ENCODE measurements at places on chromosomes 1 and 21.
A peak's percentile ranks its signal among the peaks of the same experiment; 100 is the strongest.

GRCh38 chr1:162902416-162902815, 41.4 kb upstream of the CCDC190 start:
- DNase-seq, result no peak

- peak; percentile 95 for DNase-seq
Measured at GRCh38 chr1:205284420-205285144, 37.0 kb downstream of the NUAK2 start.

DNA sequence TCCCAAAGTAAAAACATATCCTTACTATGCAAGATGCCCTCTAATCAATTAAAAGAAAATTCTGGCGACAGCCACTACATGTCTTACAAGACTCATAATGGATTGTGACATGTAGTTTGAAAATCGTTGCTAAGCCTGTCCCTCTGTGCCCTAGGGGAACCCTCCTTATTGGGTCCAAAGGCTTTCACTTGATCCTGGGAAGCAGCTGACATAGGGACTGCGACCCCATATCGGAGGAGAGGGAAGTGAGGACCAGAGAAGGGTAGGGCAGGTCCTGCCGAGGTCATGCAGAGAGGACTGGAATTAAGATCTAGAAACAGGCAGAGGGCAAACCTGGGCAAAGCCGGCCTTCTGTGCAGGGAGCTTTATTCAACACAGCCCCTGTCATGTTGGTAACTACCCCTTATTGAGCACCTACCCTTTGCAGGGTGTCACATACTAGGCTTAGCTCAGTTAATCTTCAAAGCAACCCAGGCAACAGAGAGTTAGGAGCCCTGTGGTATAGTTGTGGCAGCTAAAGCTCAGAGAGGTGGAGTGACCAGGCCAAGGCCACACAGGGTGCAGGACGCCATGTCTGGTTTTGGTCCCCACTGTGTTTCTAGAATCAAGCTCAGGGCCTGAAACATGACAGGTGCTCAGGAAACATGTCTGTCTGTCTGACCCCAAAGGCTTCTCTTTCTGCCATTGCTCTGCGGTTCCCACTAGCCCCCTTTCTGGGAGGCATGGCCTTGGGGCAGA, 18.4 kb upstream of the IFNLR1 start:
- DNase-seq, result no peak

- no peak for DNase-seq
Measured at GRCh38 chr21:37771181-37771580, 145.1 kb downstream of the KCNJ6 start.

GRCh38 chr21:42037516-42037915, 27.4 kb upstream of the ZBTB21 start:
- no peak for DNase-seq

DNA sequence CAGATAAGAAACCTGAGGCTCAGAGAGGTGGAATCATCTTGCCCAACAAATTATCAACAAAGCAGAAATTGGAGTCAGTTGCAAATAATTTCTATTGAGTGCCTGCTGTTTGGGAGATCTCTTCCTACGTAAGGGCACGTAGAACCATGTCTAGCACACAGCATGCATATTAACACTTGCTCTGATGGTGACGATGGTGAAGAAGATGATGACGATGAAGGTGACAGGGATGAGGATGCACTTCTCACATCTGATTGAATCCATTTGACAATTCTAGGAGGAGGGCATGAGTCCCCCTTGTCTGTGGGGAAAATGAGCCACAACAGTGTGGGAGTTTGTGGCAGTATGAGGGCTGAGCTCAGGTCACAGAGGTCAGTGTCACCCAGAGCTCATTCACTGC, 183.6 kb downstream of the HIVEP3 start:
- no peak for DNase-seq

GRCh38 chr1:114390960-114391359, 120.0 kb downstream of the TRIM33 start:
- DNase-seq, result no peak

DNA sequence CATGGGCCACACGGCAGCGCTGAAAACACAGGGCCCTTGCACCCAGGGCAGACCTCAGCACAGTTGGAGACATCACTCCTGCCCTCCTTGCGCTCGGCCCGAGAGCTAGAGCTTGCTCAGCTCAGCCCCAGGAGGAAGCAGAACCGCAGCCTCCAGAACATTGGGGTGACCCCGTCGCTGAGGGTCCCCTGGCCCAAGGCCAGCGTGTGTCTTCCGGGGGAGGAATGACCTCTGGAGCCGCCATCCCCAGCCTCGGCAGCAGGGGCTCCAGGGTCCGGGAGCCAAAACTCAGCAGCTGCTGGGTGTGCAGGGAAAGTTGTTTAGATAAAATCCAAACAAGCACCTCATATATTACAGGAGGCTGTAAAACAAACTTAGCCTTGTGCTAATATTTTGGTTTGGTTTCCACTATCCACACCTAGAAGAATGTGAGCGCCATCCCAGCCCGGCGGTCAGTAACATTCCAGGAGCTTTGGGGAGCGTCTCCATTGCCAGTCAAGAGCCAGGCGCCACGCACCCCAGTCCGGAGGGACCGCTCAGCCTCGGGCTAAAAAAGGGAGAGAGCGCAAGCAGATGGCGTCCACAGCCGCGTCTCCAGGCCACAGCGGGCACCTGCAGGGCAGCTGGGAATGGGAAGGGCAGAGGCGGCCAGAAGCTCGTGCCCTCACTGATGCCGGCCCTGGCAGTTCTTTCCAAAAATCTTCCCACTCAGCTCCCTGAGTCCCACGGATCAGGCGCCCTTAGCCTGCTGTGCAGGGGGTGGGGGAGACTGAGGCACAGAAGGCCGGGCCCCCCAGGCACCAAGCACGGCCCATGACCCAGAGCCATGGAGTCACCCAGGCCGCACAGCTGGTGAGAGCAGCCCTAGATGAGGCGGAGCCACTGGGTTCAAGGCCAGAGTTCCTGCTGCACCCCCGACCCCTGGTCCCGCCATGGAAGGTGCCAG, 52.0 kb downstream of the SLX9 start:
- no peak for DNase-seq

DNA sequence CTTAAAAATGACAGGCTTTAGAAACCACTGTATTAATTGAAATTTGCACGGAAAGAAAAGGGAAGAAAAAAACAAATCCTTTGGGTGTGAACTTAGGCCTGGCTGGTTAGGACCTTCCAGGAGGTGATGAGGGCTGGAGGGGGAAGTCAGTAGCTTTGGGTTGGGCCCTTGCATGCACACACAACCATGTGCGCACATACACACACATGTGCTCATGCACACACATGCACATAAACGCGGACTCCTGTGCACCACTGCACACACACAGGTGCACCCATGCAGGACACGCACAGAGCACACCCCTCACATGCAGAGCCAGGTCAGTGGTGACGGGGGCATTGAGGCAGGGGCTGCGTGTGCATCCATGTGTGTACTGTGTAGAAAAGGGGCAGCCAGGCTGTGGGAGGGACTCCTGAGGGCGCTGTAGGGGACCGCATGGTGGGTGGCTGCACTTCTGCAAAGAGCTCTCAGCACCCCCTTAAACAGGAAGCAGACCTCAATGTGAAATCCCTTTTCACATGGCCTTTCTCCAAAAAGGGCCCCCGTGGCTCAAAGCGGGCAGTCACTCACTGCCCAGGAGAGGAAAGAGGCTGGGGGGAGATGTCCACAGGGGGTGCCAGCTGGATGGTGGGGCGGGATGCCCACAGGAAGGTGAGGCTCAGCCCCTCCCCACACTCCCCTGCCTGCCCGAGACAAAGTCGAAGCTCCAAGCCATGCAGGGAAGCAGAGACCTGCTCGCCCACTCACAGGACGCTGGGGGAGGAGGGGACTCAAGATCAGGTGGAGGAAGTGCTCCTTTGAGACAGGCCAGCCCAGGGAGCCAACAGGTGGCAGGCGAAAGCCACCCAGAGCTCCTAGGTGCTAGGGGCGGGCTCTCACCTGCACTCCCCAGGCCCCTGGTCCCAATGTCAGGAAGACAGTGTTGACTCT, 95.2 kb downstream of the ITPKB start:
- DNase-seq, result no peak

DNA sequence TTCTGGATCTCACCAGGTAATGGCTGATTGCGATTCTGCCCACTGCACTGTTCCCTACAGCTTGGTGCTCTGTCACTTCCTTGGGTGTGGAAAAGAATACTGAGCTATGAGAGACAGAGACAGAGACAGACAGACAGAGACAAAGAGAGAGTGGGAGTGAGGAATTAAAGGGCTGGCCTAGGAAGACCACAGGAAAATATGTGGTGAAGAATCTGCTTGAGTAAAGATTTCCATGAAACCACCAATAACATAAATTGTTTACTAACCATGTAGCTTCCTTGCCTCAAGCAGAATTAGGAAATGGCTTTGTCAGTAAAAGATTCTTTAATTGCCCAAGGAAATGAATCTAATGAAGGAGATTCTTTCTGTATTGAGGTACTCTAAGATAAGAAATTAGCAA, 54.4 kb downstream of the MPZL1 start:
- DNase-seq, result no peak

DNA sequence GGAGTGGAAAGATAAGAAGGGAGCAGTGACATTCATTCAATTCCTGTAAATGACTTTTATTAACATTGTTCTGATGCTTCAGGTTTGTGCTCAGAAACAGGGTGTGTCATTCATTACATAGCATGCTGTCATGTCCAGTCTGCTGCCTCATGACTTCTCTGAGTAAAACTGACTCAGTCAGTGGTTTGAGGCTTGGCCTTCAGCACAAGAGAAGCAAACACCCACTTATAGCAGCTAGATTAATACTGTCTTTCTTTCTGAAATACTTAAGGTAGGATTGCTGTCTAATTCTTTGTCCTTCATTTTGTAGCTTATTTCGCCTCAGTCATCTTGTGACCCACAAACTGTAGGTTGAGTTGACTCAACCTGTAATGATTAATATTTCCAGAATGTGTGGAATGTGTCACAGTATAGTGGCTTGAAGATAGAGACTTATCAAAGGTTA, 32.9 kb downstream of the RASAL2 start:
- DNase-seq, result peak; percentile 74

DNA sequence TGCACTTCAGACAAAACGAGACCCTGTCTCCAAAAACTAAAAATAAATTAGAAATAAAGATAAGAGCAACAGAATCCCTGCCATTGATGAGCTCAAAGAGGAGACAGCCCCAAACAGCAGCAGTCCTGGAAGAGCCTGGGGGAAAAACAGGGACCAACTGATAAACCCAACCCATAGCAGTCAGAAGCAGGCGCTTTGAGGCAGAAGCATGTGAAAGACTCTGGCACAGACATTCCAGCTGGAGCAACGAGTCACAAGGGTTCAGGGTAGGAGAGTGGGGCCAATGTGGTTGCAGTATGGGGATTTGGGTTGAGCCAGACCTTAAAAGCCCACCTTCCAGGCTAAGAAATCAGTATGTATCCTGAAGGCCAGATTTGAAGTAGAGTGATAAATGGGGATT, 78.5 kb downstream of the MPZL1 start:
- no peak for DNase-seq

DNA sequence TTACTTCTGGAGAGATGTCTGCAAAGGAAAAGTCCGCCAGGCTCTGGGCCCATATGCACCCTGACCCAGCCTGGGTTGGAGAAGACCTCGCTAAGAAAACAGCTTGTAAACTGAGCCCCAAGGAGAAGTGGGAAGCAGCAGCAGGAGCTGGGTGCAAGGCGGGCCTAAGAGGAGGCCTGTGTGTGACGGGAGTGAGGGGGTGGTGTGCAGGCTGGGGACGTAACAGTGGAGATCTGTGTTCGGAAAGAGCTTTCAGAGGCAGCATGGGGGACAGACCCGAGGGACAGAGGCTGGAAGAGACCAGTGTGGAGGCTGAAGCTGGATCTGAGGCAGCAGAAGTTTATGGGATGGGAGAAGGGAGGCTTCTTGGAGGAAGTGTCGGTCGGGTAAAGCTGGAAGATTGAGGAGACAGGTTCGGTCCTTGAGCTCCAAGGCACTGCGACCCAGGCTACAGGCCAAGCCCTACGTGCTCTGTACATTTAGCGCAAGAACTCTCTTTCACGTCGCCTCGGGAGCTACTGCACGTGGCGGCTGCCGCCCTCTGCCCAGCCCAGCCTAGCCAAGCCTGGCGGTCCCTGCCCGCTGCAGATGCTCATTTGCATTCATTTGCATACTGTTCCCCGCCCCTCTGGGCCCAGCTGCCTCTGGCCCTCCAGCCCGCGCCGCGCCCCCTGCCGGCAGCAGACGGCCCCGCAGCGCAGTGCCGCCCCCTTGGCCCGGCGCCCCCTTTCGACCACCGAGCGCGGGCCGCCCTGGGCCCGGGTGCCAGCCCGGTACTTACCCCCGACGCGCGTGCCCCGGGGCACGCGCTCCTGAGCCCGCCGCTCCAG, 6.3 kb downstream of the HPCA start:
- no peak for DNase-seq

- peak; percentile 51 for DNase-seq
Measured at GRCh38 chr1:33182401-33182841, 578 bp upstream of the TRIM62 start.

GRCh38 chr21:21559285-21560045, 561.3 kb downstream of the NCAM2 start:
- DNase-seq, result no peak

DNA sequence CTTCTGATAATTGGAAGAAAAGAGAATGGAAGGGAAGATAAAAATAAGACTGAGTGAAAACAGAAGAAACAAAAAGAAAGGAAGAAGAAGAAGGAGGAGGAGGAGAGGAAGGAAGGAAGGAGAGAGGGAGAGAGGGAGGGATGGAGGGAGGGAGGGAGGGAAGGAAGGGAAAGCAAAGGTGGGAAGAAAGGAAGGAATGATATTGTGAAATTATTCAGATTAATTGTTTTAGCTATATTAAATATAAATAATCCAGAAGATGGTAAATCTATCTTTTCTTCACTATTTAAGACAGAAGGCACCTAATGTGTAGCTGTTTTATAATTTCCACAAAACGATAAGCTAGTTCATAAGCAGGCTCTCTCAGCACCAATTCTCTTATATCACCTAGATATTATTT, 191.3 kb upstream of the LRRC7 start:
- no peak for DNase-seq

DNA sequence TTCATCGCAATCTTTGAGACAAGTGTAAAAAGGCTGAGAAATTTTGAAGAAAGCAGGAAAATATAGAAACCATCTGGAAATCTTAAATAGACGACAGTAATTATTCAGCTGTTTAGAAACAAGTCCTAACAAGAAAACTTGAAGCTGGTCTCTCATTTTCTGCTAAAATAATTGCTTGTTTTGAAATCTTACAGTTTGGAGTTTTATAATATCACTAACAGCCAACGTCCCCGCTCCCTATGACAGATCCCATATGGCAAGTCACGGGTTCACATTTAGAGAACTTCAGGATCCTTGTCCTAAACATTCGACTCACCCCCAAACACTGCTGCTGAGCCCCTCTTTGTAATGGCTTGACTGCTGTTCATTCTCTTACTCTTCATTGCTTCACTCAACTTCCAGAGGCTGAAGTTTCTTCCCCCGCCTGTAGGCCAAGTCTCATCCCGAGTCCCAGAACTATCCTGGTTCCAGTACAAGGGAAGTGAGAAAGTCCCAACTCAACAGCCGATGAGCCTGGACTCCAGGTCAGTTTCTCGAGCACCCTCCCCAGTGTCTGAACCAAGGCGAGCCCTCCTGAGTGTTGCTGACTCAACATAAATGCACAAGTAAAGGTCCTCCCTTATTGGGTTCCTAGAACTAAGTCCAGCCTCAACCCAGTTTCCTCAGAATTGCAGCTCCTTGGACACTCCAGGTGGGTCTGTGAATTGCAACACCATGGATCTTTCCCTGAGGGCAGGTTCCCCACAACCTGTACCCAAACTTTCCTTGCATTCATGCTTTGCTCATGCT, 93.4 kb upstream of the BACE2 start:
- no peak for DNase-seq
